NCI-H524 (cell line): ENCODE measurements at places on chromosomes 11 and 22.

GRCh38 chr11:86687185-86687778 lies 14.9 kb upstream of the ME3 start:
- DNase-seq: no peak

GRCh38 chr11:61874853-61875252 lies 16.5 kb downstream of the FADS3 start:
- no peak for DNase-seq

DNA sequence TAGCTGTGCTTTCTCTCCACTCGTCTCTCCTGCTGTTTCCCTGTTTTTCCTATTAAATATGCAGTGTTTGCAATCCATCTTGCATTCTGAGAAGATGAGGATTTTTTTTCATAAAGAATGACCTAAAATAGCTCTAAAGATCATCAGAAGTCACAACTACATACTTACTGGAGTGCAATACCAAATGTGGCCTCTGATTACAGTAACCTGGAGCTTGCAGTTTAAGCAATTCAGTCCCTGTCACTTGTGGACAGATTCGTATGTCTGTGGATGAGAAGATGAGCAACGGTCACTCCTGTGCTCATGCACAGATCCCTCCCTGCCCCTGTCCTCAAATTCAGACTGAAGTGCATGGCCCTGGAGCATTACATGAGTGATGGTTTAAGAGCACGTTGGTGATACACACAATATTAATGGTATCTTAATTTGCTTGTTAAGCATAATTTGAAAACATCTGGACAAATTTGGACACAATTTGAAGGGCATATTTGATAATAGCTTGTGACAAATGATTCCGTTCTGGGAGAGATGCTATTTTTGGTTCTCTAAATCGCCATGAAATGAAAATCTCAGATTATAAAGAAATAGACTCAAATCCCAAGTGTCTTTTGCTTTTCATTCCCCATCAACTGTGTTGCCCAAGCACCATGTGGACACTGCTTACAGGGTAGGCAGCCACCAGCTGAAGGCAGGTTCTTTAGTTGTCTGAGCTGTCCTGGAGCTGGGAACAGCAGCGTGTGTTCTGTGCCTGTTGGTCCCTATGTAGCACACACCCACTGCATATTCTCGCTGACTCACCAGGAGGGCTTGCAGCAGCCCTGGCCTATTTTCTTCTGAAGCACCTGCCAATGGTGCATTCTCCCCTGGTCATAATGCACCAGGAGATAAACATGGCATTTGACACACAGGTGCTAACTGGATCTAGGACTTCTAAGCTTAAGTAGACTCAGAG lies 32.6 kb upstream of the PRAME start:
- no peak for DNase-seq

GRCh38 chr11:15333407-15333806 lies 218.7 kb downstream of the INSC start:
- no peak for DNase-seq

DNA sequence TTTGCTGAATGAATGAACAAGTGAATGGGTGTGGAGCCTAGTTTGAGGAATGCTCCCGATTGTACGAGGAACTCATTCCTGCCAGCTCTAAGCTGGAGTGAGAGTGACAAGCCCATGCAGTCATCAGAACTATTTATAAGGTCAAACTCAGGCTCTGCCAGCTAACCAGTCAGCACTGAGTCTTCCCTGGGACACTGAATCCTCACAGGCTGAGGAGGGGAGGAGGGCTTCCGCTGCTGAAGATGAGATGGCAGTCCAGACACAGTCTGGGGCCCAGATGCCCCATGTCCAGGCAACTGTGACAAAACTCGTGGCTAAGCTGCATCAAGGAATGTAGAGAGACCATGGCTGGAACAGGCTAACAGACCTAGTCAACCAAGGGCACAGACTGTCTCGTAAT lies 4.0 kb downstream of the LRP4 start:
- no peak for DNase-seq

DNA sequence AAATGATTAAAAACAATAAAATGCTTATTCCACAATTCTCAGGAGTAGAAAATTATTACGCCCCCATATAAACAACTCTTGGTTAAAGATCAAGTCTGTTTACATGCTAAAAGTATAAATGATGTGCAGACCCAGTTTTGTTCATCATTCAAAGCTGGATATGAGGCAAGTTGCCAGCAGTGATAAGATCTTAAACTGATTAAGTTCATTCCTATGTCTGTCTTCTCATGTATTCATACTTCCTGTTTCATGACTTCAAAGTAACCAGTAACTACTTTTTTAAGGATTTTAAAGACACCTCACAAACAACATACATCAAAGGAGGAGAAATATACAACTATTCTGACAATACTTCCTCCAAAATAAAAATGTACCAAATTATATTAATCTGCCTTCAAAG lies 55.0 kb upstream of the ARHGAP32 start:
- DNase-seq: no peak

GRCh38 chr11:130181295-130182272 lies 22.0 kb downstream of the ST14 start:
- no peak for DNase-seq

DNA sequence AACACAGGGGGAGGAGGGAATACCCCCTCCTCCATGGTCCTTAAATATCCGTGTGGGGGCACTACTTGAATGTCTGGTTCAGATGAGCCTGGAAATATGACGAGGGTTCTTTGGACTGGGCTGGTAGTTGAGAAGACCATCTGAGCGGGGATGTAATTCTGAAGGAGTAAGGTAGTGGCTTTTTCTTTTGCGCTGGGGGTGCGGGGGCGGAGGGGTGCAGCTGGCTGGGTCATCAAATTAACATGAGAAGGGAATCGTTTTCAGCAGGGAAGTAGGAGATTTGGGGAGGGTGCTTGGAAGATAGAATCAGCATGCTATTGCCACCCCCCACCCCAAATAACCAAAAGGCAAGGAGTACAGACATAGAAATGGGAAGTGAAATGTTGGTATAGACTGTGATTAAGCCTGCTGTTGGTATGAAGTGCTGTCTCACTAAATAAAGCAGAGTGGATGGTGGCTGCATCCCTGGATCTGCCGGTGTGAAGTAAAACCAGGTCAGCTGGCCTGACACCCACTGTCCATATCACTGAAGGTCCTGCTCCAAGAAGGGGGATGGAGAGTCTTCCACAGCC lies 121.9 kb upstream of the HSD17B12 start:
- no peak for DNase-seq

GRCh38 chr11:130023204-130023603 lies 20.6 kb upstream of the PRDM10 start:
- no peak for DNase-seq

DNA sequence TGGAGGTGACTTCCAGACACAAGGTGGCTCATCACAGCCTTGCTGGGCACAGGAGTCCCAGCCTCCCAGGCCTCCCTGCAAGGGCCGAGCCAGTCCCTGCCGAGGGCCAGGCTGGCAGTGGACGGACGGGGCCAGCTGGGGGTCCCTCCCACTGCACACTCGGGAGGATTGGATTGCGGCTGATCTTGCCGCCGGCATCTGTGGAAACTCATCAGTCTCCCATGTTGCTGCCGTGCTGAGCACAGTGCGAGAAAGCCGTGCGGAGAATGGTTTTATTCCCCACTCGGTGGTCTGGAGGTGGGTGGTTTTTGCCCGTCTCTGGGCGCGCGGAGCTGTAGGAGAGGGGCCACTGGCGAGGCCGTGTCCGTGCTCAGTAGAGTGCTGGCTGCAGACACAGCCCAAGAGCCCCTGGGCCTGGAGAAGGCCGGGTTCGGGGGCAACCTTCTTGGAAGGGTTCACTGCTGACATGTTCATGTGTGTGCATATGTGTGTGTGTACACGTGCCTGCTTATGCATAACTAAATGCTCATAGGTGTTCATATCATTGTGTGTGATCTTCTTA lies 1246.4 kb downstream of the BRD1 start:
- peak; percentile 61 for DNase-seq

- no peak for DNase-seq
Measured at GRCh38 chr11:117083011-117083935, 15.0 kb downstream of the SIK3 start.

GRCh38 chr11:34067383-34068065 lies 16.0 kb downstream of the CAPRIN1 start:
- no peak for DNase-seq

- no peak for DNase-seq
Measured at GRCh38 chr11:28529540-28530410, 421.6 kb downstream of the METTL15 start.

GRCh38 chr11:64789331-64790204 lies 11.2 kb upstream of the SF1 start:
- DNase-seq: no peak

DNA sequence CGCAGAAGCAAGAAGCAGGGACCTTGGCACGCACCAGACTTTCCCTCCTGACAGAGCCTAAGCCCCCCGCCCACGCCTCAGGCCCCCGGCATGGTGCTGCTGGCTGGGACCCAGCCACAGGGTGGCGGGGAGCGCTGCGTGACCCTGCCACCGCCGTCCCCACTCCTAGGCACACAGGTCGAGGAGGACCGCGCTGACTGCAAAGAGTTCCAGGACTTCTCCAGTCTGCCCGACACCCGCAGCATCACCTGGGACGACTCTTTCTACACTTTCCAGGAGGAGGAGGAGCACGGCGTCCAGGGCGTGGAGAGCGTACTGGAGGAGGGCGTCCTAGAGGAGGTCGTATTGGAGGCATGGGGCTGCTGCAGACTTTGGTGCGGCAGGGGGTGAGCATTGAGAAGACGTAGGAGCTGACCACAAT lies 103.7 kb downstream of the TRIM51G start:
- no peak for DNase-seq

DNA sequence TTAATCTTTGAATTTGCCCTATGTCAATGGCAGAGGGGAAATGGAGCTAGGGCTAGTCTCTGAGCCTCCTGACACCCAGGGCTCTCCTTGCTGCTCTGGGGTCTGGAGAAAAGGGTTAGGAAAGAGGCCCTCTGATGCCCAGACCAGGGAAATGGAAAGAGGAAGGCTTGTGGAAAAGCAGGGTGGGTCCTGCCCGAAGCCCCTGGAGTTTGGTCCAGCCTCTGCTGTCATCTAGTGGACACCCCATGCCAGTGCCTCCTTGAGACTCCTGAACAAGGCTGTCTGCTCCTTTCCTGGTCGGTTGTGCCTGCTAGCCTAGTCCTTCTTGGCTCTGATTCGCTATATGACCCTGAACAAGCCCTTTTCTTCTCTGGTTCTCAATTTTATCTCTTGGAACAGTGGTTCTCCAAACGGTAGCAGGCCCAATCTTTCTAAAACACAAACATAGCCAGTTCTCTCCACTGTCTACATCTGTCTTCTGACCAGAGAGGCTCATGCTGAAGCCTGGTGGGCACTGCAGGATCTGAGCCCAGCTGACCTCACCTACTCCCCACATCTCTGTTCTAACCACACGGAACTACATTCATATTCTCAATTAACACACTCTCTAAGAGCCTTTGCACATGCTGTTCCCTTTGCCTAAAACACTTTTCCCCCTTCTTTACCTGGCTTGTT lies 8.8 kb upstream of the PLA2G3 start:
- DNase-seq: peak; percentile 83

GRCh38 chr11:77966338-77966737 lies 28.1 kb downstream of the INTS4 start:
- DNase-seq: no peak

DNA sequence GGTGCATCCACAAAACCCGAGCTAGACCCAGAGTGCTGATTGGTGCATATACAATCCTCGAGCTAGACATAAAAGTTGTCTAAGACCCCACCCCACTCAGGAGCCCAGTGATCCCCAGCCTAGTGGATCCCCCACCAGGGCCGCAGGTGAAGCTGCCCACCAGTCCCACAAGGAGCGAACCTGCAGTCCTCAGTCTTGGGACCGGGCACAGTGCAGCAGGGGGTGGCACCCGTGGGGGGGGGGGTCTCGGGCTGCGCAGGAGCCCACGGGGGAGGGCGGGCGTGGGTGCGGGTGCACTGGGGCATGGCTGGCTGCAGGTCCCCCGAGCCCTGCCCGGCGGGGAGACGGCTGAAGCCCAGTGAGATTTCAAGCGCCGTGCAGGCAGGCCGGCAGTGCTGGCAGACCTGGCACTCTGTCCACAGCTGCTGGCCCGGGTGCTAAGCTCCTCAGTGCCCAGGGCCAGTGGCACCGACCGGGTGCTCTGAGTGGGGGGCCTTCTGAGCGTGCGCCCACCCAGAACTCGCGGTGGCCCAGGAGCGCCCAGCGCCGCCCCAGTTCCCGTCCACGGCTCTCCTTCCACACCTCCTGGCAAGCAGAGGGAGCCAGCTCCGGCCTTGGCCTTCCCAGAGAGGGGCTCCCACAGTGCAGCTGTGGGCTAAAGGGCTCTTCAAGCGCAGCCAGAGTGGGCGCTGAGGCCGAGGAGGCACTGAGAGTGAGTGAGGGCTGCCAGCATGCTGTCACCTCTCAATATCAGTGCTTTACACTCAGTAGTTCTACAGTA lies 989.1 kb downstream of the FAM181B start:
- no peak for DNase-seq

DNA sequence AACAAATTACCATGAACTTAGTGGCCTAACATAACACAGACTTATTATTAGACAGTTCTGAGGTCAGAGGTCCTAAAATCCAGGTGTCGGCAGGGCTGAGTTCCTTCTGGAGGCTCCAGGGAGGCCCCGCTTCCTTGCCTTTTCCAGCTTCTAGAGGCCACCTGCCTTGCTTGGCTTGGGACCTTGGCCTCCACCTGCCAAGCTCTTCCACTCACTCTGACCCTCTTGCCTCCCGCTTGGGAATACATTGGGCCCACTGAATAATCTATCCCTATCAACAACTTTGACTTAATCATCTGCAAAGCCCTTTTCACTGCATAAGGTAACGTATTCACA lies 3.2 kb upstream of the MS4A10 start:
- DNase-seq: no peak

DNA sequence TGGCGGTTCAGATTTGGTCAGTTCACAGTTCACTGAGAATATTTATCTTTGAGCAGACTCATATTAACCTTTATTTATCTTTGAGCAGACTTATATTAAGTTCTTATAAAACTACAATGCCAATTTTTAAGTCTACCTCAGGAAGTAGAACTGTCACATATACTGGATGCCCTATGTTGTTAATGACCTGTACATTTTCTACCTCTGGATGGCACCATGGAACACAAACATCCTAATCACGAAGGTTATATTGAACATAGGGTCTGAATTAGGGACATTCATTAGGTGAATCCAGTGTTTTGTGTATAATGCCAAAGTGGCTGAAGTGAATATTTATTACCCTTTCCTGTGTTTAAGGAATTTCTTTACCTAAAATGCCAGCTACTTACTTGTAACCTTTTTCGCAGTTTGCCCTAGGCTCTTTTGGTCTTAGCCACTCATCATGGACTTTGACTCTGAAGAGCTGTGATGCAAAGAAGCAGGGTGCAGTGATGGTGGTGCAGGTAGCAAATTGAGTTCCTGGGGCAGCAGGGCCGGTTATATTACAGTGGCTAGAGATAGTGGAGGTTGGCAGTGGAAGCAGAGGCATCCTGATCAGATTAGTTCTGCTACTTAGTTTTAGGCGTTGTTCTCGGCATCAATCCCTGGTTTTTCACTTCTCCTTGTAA lies 71.8 kb downstream of the STIM1 start:
- no peak for DNase-seq

- DNase-seq: no peak
Measured at GRCh38 chr11:68935066-68935465, 31.4 kb downstream of the IGHMBP2 start.

DNA sequence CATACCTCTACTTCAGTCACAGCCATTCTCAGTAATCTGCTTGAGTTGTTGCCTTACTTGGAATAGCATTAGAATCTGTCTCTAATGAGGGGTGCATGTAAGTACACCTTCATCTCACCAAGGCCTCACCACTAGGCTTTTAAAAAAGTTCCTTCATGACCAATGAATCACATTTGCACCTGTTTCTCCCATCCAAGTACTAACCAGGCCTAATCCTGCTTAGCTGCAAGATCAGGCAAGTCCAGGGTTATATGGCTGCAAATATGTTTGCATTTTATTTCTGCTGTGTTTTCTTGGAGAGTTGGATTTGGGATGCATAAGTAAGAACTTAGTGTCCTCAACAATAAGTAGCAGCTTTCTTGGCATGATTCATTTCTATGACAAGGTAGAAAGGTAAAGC lies 66.9 kb downstream of the BBOX1 start:
- DNase-seq: no peak
